ENCODE measurements at places on chromosomes 4 and X.

DNA sequence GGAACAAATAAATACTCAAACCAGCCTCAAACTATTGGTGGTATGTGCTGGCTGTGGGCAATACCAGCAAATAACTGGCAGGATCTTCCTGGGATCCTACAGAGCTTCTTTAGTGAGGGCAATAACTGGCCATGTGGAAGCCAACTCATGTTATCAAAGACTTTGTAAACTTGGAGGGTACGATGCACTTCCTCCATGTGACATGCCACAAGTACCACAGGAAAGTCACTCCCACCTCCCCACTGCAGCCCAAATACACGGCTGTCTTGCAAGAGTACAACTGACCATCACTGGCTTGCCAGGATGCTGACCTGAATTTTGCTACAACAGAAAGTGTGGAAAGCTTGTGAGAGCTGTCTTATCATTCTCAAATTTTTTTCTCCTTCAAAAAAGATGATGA is 93.3 kb upstream of the MAML3 start:
- DNase-seq = no peak

DNA sequence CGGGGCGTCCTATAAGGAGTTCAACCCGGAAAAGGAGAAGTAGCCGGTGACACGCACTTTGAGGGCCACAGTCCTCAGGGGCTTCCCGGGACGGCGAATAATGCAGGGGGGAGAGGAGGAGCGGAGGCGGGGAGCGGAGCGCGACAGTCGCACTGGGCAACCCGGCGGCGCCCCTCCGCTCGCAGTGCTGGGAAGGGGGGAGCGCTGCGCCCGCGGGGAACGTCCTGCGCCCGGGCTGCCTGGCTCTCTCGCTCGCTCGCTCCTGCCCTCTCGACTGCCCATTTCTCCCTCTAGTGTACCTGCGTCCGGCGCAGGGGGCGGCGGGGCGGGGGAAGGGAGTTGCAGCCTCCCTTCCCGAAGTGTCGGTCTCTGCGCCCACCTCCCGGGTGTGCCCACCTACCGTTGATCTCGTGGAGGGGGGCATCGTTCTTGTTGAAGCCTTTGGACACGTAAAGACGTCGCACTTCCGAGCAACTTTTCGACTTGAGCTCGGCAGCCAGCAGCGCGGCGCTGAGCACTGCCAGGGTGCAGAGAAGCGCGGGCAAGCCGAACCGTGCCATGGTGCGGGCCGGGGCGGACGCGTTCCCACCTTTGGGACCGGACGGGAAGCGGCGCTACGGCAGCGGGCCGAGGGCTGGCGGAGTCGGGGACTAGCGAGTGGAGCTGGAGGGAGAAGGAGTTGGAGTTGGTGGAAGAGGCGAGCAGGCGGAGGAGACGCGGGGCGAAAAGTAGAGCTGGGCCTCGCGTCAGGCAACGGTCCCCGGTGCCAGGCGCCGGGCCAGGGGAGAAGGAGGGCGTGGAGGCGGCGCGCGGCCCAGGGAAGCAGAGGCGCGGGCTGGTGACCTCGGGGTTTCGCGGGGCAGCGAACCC is 648 bp downstream of the GPC4 start:
- no peak for DNase-seq

DNA sequence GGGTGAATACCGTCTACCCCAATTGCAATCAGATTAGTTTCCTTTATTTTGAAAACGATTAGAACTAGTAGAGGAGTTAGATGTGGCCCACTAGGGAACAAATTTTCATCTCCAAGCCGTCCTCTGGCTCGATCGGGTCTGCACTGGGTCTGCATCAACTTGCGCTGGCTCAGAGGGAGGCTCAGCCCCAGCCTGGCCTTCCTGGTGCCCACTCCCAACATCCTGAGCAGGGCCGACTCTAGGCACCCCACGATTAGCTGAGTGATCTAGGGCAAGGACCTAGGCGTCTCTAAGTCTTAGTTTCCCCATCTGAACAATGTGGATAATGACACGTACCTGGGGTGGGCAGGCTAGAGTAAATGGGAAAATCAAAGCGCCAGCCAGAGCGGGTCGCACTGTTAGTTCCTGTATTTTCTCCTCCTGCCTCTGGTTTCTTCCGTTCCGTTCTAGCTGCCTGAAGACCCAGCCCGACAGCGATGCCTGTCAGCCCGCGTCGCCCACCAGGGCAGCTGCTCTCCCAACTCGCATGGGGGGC is 7.7 kb upstream of the HAND2 start:
- DNase-seq = no peak

DNA sequence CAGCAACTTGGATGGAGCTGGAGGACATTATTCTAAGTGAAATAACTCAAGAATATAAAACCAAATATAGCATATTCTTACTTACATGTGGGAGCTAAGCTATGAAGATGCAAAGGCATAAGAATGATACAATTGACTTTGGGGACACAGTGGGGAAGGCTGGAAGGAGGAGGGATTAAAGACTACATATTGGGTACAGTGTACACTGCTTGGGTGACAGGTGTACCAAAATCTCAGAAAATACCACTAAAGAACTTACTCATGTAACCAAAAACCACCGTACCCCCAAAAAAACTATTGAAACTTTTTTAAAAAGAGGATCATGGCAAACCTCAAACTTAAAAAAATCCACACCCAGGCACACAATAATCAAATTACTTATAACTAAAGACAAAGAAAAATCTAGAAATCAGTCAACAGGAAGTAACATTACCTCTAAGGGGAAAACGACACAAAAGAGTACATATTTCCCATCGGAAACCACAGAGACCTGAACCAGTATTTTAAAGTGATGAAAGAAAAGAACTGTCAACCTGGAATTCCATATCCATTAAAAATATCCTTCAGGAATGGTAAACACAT is 241.8 kb downstream of the PRDM5 start:
- DNase-seq = no peak

- DNase-seq = no peak
Observed at GRCh38 chr4:17336986-17337385, 174.9 kb downstream of the QDPR start.

DNA sequence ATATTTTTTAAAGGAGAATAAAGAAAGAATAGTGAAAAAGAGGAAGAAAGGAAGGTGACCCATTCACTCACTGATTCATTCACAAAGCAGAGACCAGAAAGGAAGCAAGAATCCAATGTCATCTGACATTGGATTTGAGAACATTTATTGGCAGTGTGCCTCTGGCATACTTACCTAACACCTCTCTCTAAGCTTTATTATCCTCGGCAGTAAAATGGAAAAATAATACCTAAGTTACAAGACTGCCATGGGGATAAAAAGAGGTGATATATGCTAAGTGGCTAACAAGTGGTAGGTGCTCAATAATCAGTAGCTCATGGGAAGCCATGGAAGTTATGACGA is 41.6 kb upstream of the PPARGC1A start:
- DNase-seq = no peak

DNA sequence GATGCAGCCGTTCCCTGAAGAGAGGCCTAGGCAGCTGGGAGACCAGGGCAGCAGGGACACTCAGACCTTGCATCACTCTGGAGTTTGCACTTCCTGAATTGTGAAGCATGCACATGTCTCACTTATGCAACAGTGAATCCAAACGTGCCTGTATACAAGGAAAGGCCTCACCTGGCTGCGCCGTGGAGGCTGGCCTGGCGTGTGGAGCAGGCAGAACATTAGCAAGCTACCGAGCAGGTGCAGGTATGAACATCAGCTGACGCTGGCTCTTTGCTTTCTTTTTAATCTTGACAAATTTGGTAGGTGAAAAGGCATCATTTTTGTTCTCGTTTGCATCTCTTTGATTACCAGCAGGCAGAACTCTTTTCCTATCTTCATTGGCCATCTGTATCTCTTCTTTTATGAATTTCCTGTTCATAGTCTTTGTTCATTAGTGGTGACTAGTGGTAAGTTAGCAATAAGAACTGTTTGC is 37.1 kb upstream of the IRAK1 start:
- DNase-seq = no peak

DNA sequence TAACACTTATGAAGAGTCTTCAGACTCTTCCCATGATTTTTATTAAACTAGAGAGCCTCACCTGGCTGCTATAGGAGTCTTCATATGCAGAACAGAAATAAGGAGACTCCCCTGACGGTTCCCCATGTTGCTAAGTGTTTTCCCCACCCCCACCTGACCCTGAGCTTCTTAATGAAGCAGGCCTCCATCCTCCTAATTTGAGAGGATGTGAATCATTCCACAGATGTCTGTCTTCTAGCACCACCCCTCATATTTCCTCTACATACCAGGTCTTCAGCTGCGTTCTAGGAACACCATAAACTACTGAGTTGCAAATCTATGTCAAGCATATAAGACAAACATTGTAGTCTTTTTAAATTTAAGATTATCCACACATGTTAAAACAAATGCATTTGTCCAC is 36.9 kb downstream of the RP2 start:
- no peak for DNase-seq

GRCh38 chr4:38866973-38867477 is 581 bp upstream of the FAM114A1 start:
- no peak for DNase-seq

DNA sequence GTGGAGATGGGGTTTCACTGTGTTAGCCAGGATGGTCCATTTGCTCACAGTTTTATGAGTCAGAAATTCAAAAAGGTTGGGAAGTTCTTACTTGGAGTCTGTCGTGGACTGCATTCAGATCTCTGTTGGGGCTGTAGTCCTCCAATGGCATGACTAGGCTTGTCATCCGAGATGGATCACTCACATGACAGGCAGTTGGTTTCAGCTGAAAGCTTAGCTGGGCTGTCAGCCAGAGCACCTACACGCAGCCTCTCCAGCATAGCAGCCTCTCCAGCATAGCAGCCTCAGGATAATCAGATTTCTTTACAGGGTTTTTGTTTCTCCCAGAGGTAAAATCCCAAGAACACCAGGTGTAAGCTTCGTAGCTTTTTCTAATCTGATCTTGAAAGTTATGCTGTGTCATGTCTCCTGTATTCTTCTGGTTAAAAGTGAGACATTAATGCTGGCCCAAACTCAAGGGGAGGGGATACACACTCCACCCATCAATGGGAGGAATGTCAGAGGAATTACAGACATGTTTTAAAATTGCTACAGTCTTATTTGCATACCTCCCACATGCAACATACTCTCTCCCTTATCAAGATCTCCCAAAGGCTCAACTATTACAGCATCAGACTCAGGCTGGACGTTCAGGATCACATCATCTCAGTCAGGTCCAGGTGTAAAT is 31.6 kb upstream of the SOD3 start:
- no peak for DNase-seq
